ENCODE measurements at places on chromosomes 7 and 10.

DNA sequence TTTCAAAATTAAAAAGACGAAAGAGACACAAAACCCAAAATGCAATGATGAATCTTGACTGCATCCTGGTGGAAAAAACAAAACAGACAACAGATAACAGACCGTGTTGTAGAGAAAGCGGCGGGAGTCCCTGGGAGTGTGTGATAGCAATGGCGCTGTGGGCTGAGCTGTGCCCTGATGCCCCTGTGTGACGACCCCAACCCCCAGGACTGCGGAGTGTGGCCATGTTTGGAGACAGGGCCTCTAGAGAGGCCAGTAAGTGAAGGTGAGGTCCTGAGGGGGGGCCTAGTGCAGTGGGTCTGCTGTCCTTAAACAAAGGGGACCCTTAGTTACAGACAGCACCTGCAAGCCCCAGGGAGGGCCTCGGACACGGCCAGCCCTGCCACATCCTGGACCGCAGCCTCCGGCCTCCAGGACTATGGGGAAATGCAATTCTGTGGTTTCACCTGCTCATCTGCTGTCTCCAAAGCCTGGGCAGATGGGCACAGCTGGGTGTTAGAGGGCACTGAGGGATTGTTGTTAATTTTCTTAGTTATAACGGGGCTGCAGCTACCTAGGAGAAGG is 277.7 kb downstream of the DNAJB6 start:
- DNase-seq = no peak

DNA sequence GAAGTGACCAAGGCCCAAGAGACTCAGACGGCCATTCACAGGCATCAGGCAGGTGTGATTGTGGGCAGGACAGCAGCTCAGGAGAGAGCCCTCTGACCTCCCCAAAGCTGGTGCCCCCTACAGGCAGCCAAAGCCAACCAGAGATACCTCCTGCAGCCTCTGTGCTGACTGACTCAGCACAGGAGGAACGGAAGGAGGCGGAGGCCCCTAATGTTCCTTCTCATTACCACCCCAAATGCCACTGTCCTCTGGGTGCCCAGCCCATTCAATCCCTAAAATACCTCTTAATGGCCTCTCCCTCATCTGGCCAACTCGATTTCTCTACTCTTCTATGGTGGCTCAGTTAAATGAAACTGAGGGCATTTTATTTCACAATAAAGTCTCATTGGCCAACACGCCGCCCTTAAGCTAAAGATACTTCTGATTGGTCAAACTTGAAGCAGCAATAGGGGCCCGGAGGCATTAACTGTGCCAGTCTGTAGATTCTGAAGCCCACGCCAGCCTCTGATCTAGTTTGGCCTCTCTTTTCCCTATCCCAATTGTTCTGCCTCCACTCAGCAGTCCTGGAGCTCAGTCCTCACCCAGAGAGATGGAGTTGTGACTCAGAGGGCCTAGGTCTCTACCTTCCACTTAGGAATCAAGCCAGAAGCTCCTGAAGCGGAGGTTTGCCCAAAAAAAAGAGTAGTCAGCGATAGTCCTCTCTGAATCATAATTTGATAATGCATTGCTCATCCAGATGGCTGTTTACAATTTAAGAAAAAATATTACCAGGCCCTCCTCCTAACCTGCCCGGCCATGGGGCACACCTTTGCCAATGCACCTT is 1.2 kb downstream of the CYREN start:
- DNase-seq = no peak

DNA sequence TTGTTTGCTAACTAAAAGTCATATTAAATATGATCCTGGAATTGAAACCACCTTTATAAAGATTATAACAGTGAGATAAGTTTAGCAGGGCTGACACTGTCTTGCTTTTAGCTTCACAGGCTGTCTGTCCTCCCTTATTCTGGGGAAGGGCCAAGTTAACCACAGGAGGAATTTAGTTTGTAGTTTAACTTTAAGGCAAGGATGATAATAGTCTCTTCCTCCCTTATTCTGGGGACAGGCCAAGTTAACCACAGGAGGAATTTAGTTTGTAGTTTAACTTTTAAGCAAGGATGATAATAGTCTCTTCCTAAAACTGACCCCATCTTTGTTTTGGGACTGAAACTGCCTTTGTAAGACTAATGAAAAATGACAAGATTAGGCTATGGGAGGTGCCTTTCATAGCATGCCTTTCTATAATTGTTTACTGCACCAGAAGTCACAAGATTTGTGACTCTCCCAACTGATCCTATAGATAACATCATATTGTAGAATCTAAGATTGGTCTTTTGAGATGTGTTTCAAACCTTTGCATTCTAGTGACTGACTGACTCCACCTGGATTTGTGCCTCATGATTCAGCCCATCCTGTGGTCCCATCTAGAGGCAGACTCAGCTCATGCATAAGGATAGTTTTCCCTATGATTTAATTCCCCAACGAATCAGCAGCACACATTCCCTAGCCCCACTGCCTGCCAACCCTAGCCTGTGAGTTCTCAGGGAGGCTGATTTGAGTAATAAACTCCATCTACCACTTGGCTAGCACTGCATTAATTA is 212.0 kb downstream of the MAGI2 start:
- no peak for DNase-seq

GRCh38 chr7:81533426-81533825 is 236.4 kb downstream of the HGF start:
- no peak for DNase-seq

DNA sequence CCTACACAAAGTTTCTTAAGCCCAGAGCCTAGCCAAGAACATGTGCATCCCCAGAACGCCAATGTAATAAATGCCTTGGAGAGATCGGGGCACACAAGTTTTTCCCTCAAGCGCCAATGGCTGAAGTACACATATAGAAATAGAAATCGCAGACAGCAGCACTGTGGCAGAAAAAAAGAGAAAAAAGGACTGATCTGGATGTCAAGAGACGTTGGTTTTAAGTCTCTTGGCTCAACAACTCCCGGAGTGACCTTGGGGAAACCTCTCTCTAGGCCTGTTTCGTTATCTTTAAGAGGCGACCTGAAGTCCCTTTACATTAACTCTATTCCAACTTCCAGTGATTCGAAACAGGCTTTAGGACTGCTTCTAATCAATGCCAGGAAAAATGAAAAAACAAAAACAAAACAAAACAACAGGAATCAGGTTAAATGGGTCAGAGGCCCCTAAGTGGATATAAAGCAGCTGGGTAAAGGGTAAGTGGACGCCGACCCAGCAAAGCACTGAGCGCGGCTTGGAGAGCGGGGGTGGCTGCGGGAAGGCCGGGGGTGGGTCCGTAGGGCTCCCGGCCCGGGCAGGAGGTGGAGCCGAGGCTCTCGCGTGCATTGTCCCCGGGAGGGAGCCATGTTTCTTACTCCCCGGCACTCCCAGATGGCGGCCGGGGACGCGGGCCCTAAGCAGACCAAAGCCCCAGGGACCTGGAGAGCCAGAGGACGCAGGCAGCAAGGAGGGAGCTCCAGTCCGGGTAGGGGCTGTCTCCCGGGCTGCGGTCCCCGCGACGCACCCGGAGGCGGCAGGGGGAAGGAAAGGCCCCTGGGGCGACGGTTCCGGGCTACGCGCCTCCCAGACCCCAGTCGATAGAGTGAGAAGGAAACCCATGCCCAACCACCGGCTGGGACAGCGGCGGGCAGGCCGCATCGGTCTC is 757 bp downstream of the EIF3A start:
- no peak for DNase-seq

- DNase-seq = no peak
These were observed 176.9 kb downstream of the DNAJB6 start for GRCh38 chr7:157513682-157514081.

DNA sequence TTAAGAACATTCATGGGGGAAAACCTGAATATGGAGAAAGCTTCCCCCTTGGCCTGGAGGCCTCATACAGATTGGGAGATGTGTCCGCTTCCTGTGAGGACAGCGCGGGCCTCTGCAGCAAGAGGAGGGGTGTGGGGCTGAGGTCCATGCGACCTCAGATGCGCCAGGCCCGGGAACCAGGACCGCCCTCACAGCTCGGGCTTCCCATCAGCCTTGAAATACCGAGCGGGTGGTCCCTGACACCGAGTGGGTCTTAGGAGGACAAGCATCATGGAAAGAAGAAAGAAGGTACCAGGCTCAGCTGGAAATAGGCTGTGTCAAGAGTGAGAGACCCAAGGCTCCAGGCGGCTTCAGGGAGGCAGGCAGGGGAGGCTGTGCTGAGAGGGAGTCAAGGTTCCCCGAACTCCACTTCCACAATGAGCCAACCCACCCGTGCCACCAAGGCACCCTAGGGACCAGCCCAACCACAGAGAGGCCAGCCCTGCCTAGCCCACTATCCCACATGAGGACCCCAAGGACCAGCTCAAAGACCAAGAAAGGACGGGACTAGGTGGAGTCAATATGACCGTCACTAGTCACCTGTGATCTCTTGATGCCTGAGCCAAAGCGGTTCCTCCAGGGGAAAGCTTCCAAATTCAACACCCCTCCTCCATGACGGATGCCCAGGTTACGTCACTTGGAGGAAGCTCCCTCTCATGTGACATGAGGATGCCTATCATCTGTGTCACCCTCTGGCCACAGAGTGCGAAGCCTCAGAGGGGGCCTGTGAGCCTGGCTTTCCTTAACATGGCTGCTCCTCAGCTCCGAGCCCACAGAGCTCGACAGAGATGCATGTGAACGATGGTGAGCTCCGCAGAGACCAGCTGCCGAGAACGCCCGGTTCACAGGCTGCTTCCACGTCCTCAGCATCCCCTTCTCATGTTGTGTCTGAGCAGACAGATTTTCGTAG is 103.7 kb downstream of the TCERG1L start:
- no peak for DNase-seq

- no peak for DNase-seq
These were observed 375.7 kb upstream of the CDC14C start for GRCh38 chr7:48548667-48549066.

DNA sequence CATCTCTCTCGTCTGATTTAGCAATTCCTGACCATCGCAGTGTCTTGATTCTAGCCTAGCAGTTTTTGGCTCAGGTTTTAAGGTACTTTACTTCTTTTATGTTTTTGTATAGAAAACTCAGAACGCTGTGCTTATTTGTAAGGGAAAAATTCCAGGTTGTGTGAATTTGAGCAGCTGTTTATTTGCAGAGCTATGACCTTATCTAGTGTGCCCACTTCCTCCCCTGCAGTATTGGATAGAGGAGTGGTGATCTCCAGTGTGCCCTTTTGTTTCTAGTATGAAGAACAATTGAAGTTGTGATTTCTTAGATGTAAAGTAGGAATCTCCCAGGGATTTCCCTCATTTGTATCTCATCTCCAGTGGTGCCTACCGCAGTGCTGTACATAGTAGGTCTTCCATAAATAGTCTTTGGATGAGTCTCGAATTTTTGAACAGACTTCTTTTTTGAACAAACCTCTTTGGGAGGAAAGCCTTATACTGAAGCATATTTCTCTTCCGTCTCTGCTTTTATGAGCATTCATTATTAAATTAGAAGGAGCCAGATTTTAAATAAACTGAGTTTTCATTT is 40.0 kb downstream of the GARS1 start:
- no peak for DNase-seq

- DNase-seq = no peak
These were observed 39.2 kb downstream of the GNAT3 start for GRCh38 chr7:80472491-80473200.

DNA sequence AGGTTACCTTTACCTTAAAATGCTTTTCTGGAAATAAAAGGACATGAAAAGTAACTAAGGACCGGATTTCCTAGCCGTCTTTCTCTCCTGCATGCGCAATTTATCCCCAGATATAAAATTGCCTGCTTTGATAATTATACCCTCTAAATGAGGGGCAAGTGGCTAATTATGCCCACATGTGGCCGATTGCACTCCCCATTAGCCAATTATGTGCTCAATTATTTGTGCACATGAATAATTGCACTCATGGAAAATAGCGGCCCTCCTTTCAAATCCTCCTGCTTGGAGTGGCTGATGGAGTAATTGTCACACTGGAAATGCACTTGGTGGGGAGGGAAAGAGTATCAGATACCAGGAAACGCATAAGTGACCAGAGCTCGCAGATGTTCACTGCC is 66.4 kb upstream of the ATRNL1 start:
- no peak for DNase-seq

DNA sequence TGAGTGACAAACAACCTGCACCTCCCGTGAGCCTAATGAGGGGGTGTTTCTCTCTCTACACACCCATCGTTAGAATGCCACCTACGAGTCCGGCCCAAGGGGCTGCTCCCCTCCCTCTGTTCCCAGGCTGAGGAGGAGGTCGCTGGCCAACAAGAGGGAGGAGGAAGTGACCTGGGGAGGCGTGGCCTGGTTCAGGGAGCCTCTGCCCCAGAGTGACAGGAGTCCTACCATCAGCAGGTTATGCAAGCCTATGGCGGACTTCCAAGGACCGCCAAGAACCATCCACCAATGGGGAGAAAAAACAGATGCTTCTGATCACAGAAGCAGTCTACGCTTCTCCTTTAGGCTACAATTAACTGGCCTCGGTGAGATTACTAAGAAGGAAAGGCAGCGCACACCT is 12.3 kb upstream of the EGFR start:
- DNase-seq = no peak

DNA sequence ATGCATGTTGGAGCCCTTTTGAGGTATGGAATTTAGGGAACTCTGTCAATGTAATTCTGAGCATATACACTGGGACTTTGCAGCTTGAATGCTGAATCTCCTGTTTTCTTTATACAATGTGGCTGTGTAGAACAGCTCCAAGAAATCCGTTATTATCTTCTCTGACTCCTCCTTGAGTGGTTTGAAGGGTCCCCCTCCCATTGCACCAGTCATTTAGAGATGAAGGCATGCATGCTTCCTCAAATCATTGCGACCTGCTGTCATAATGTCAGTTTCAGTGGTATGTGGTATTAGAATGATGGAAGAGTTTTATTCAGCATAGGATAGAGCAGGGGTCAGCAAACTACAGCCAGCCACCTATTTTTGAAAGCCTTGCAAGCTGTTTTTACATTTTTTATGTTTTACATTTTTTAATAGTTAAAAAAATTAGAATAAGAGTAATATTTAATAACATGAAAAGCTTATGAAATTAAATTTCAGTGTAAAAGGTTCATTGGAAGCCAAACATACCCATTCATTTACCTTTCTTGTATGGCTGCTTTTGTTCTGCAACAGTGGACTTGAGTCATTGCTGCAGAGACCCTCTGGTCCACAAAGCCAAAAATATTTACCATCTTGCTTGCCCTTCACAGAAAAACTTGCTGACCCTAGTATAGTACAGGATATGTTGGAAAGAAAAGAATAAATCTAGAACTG is 8.1 kb downstream of the STK17A start:
- DNase-seq = no peak

GRCh38 chr10:15427843-15428414 is 56.8 kb upstream of the FAM171A1 start:
- DNase-seq = peak; percentile 27

- DNase-seq = no peak
These were observed 13.7 kb upstream of the ZSCAN21 start for GRCh38 chr7:100035876-100036275.
